ENCODE measurements at places on chromosomes 2 and 18. TPM values are rescaled to one million over a fixed set of nuclear protein-coding genes. Genes with fewer than 3 reads are reported as not detected.

The LYG1 gene
- 2.1 TPM for total RNA-seq

The ANTXR1 gene
- total RNA-seq: 89.9 TPM

The ATOH8 gene
- 57.2 TPM for total RNA-seq

The ATIC gene
- 62.8 TPM for total RNA-seq

The HOXD8 gene
- 11.9 TPM for total RNA-seq

The PFN4 gene
- 1.5 TPM for total RNA-seq

The CDH19 gene
- 160 TPM for total RNA-seq

Measured in sciatic nerve (tissue), 2 donors.